ENCODE measurements at places on chromosomes 3 and 15.

- peak; percentile 10 for DNase-seq
Measured at GRCh38 chr3:49295489-49296058, 18.5 kb upstream of the C3orf62 start.

DNA sequence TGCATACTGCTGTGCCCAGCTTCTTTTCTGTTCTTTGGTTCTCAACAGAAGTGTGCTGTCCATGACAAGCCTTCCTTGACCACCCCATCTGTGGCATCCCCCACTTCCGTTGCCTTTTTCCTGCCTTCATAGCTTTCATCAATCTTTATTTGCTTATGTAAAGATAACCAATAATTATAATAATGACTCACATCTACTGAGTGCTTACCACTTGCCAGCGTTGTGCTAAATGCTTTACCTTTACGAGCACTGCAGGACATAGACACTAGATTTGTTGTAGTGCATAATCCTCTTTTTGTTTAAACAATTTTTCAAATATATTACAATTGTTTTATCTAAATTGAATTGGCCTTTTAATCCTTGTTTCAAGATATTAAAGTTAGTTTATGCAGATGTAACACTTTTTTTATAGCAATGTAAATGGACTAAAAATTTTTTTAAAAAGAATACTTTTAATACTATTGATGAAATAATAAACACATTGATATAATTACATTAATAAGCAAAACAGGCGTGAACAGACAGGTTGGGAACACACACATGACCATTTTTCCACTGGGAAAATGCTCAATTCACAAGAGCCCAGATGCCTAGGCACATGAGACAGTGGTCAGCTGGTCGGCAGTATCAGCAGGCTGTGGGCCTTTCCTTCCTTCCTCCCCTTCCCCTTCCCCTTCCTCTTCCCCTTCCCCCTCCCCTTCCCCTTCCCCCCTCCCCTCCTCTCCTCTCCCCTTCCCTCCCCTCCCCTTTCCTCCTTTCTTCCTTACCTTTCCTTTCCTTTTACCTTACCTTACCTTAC is 42.5 kb downstream of the TRAK1 start:
- no peak for DNase-seq

GRCh38 chr3:47540281-47540680 is 26.8 kb upstream of the ELP6 start:
- DNase-seq: no peak

DNA sequence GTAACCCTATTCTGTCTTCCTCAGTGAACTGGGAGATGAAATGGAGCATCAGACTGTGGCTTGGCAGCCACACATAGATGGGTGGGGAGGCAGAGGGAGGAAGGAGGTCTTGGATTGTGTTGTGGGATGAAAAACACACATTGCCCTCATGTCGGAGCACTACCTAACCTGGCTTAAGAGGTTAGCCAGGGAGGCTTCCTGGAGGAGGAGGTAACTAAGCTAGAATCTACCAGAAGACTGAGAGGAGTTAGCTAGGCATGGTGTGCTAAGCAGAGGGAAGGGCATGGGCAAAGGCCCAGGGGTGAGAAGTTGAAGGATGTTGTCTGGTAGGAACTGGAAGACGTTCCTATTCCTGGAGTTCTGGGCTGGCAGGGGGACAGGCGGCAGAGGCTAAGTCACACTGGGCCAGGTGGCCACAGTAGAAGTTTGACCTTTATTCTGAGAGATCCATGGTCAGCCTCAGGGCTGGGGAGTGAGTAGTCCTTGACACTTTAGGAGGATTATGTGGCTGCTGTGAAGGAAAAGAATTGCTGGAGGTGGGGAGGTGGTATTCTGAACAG is 7.7 kb upstream of the PRKCD start:
- no peak for DNase-seq

DNA sequence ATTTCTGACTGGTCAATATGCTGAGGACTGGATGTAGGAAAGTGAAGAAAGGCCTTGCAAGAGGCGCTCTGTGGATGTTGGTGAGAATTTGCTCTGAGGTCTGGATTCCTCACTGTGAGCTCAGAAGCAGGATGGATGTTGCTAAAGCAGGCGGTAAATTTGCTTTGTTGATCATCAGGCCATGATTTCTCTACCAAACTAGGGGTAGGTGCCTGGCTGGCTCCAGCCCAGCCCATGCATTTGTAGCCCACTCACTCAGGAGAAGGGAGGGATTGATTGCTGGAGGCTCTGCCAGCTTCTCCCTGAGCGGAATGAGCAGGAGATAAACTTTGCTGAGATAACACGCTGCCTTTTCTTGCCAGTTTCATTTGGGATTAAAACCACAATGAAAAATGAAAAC is 44.3 kb upstream of the NTRK3 start:
- DNase-seq: no peak

- no peak for DNase-seq
Measured at GRCh38 chr3:189531271-189531670, 99.9 kb upstream of the TP63 start.

DNA sequence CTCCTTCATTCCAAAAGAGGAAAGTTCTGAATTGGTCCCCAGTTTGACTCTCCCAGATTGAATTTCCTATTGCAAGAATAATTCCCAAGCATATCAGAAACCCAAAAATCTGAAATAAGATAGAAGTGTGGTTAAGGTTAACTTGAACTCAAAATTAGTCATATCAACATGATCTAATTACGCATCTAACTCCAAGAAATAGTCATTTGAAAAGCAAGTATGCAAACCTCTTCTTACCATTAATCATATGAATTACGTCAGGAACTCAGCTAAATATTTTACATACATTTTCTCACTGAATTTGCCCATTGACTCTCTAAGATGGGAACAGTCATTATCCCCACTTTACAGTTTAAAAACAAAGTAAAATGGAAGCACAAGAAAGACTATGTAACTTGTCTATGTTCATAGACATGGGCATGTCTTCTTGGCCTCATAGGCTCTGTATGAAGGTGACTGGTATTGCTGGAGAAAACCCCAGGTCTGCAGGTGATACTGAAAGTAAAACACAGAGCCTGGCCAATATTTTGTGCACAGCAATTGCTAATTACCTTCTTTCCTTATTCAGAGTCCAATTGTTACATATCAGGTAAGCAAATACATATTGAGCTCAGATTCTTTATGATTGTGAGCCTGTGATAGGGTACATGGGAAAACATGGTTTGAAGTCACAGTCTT is 139.2 kb downstream of the ATP8B4 start:
- DNase-seq: no peak

DNA sequence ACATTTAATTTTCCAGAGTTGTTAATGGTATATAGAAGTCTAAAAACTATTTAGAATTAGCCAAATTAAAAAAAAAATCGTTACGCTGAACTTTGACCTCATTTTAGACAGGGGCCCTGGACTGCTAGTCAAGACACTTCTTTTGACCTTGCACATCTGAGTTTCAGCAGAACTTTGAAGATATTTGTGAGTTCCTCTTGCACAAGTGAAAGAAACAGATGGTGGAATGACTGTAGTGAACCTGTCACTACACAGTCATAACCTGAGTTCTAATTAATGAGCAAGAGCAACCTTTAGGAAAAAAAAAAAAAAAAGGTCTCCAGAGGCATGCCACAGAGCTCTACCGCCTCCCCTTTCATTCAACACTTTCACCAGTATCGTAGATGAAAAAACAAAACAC is 5.3 kb downstream of the MYO5C start:
- no peak for DNase-seq

- DNase-seq: no peak
Measured at GRCh38 chr3:150184426-150185071, 213.9 kb upstream of the PFN2 start.

DNA sequence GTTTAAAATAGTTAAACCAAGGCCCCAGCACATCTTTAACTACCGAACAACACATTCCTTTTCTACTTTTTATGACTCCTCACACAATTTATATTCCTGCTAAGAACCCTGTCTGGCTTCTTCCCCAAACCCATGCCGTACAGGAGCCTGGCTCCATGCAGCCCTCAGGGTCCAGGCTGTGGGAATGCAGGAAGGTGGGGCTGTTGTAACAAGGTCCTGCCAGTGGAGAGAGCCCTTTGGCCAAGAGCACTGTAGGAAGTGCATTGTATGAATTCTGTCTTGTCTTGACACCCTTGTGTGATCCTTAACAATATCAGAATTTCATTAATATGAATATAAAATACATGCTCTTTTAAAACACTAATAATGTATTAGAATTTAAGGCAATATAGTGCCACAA is 563.8 kb downstream of the TBL1XR1 start:
- DNase-seq: no peak

GRCh38 chr3:132843851-132844553 is 121.8 kb upstream of the NPHP3 start:
- no peak for DNase-seq

- DNase-seq: no peak
Measured at GRCh38 chr3:63048367-63049326, 173.4 kb upstream of the CADPS start.

- no peak for DNase-seq
Measured at GRCh38 chr3:76669322-76669721, 370.6 kb upstream of the ROBO2 start.

DNA sequence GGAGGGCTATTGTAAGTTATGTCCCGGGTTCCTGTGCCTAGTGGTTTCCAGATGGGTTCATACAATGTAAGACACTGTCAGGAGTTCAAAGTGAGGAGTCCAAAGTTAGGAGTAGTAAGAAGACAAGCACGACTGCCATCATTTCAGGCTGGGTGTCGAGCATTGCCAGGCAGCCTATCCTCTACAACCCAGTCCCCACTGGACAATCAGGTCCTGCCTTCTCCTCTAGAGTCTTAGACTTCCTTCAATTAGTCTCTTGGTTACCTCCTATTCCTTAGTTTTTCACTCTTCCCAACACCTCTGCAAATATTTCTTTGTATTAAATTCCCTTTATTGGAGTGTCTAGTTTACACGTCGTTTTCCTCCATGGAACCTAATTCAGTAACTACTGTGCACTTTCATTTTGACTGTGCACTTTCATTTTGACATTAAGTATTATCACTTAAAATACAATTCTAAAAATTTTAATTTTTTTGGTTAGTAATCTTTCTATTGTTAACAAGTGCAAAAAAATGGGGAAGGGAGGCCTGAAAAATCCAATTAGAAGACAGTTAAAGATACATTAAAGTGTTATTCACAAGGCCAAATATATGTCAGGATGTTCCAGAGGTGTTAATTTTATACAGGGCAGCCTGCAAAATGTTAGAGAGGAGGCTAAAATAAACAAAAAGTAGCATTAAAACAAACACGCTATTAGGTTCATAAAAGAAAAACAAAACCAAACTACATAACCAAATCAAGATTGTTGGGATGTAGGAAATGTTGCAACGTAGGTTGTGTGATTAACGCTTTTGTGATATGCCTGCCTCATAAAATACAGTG is 155.3 kb downstream of the TBL1XR1 start:
- no peak for DNase-seq

- DNase-seq: no peak
Measured at GRCh38 chr3:154642145-154642544, 212.2 kb upstream of the GPR149 start.

DNA sequence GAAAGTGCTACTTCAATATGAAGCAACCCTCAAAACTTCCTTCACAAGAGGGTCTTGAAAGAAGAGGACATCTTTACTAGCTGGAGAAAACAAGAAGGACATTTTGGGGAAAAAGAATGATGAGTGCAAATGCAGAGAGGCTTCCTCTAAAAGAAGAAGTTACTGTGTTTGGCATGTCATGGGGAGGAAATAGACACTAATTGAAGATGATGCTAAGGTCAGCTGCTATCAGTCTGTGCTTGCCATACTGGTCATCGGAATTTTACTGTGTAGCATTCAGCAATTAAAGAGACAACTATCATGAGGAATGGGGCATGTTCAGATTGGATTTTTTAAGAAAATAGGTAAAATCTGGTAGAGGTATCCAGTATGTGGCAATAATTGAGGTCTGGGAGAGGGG is 60.0 kb downstream of the THRB start:
- no peak for DNase-seq

GRCh38 chr3:46349484-46350261 is 4.2 kb upstream of the CCR2 start:
- no peak for DNase-seq

DNA sequence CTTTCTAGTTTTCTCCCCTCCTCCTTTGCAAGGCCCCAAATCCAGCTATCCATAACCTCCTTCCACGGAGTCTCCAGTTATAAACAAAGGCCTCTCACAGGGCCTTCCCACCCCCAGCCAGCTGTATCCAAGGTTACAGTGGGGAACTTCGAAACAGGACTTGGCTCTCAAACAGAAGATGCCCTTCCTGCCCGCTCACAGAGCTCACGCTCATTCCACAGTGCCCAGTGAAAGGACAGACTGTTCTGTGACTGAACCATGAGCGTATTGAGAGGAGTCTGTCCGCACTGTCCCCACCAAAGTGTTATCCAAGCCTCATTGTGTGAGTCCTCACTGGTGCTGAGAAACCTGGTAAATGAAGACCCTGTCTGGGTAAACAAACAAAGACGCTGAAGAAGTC is 35.4 kb downstream of the ARHGAP31 start:
- no peak for DNase-seq

- no peak for DNase-seq
Measured at GRCh38 chr3:156676768-156677479, 2.5 kb downstream of the TIPARP start.

- DNase-seq: peak; percentile 65
Measured at GRCh38 chr3:112132975-112133448, at the start of gene GCSAM. Gene GCSAM, minus strand, starts transcription at chr3:112133248. Its CDS starts 128 bp downstream, at chr3:112133120.

DNA sequence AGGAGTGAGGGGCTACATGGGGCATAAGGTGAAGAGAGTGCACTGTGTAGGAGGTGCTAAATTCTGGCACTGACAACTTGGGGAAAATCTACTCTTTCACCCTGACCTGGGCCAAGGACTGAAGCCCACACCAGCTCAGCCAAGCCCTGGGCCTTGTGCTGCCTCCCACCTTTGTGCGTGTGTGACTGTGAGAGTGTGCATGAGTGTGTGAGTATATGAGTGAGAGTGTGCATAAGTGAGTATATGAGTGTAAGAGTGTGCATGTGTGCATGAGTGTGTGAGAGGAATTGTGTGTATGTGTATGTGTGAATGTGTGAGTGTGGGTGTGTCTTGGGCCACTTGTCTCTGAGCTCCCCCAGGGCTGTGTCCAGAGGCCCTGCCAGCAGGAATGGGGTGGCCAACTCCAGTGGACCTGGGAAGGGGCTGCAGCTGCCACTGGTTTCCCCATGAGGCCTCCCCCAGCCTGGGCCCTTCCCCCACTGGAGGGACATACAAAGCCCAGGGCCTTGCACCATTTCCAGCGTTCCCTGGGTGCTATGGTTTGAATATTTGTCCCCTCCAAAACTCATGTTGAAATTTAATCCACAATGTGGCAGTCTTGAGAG is 15.2 kb downstream of the C3orf22 start:
- DNase-seq: no peak

- no peak for DNase-seq
Measured at GRCh38 chr3:81726735-81727134, 34.7 kb downstream of the GBE1 start.

DNA sequence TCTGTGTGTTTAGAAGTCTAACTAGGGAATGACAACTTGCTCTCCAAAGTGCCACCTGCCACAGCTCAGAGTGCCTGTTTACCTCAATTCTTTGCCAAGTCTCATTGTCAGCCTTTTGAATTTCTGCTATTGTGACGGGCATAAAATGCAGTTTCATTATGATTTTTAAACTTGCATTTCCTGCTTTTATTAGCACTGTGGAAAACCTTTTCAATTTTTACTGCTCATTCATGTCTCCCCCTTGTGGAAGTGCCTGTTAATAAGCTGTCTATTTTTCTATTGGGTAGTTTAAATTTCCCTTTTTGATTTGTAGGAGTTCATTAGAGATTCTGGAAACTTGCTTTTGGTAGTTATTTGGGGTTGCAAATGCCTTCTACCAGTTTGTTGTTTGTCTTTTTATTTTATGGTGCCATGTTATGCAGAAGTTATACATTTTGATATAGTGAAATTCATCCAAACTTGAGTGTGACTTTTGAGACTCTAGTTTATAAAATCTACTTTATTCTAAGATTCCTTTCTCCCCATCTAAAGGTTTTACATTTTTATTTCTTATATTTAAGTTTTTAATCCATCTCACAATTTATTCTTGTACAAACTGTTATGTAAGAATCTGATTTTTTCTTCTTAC is 53.9 kb upstream of the FRMD4B start:
- no peak for DNase-seq

All from stimulated activated CD4-positive, alpha-beta T cell treated with anti-CD3 and anti-CD28 coated beads, Interleukin-4, amount 100 ng/mL, for 4 hours (primary cell).